ENCODE measurements at places on chromosomes 13 and 19. TPM values are rescaled to one million over a fixed set of nuclear protein-coding genes. Genes with fewer than 3 reads are reported as not detected.

DNA sequence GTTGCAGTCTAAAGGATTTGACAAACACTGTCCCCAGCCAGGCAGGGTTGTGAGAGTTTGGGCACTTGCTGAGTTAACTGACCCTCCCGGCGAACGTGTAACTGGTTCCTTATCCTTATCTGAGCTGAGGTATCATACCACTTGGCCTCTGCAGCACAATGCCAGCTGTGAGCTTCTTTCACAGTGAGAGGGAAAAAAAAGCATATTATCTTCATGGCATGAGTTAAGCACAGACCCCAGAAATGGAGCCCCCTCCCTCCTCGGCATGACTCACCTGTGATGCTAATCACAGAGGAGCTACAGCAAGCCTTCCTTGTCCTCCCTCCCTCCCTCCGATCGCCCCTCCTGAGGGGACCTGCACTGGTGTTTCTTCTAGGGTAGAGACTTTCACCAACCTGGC is 60.5 kb downstream of the EFNB2 start:
- DNase-seq, result no peak

- no peak for DNase-seq
Measured at GRCh38 chr13:39918620-39919236, 263.3 kb downstream of the COG6 start.

GRCh38 chr19:40332669-40333068 is 15.5 kb downstream of the C19orf47 start:
- DNase-seq, result no peak

GAS6 gene
- 197 TPM for total RNA-seq

ERICH6B gene
- total RNA-seq, result not detected

DHPS gene
- 70.5 TPM for total RNA-seq

DNA sequence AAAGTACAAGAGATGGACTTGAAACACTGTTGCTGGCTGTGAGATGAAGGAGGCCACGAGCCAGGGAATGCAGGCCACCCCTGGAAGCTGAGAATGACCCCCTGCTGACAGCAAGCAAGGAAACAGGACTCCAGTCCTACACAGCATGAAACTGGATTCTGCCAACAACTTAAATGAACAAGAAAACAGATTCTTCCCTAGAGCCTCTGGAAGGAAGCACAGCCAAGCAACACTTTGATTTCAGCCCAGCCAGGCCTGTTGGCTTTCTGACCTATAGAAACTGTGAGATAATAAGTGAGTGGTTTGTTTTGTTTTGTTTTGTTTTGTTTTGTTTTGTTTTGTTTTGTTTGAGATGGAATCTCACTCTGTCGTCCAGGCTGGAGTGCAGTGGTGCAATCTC is 105.3 kb upstream of the CACNA1A start:
- DNase-seq, result no peak

DNA sequence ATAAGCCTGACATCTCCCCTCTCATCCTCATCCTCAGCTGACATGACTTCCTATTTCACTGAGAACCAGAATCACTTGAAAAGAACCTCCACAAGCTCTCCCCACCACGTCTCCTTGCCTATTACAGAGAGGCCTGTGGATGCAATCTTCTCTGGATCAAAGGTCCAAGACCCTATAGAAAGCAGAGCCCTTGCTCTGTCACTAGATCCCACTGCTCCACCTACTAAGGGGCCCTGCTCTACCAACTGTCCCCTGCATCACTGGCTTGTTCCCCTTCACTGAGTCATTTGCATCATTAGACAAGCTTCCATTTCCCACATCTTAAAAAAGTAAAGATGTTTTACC is 40.8 kb downstream of the RCBTB2 start:
- DNase-seq, result no peak

- DNase-seq, result no peak
Measured at GRCh38 chr13:101452519-101453485, at the start of gene ITGBL1. TSS of gene ITGBL1 (plus strand) at chr13:101452675. CDS start at chr13:101452834, 159 bp downstream.

DNA sequence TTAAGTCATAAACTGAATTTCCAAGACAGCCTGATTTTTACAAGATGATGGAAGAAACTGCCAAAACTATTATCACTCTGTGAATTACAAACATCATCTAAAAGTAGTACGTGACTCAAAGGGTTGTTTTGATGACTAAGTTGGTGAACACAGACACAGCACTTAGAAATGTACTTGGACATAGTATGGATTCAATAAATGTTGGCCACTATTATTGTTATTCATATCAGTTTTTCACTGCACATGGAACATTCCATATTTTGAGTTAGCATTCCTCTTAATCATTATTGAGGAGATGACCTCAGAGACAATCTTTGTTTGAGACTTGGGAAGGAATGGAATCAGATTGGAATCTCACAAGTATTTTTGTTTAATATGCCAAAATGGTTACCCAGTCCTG is 172.9 kb downstream of the OXGR1 start:
- no peak for DNase-seq

IGFL3 gene
- total RNA-seq, result not detected

- DNase-seq, result no peak
Measured at GRCh38 chr13:61727767-61728166, 312.1 kb upstream of the PCDH20 start.

MYH14 gene
- 146 TPM for total RNA-seq

DNA sequence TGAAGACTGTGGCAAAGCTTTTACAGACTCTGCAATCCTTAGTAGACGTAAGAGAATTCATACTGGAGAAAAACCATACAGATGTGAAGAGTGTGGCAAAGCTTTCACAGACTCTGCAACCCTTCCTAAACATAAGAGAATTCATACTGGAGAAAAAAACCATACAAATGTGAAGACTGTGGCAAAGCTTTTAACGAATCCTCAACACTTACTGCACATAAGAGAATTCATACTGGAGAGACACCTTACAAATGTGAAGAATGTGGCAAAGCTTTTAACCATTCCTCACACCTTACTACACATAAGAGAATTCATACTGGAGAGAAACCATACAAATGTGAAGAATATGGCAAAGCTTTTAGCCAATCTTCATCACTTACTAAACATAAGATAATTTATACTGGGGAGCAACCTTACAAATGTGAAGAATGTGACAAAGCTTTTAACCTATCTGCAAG is 50.1 kb upstream of the ZNF98 start:
- DNase-seq, result no peak

DNA sequence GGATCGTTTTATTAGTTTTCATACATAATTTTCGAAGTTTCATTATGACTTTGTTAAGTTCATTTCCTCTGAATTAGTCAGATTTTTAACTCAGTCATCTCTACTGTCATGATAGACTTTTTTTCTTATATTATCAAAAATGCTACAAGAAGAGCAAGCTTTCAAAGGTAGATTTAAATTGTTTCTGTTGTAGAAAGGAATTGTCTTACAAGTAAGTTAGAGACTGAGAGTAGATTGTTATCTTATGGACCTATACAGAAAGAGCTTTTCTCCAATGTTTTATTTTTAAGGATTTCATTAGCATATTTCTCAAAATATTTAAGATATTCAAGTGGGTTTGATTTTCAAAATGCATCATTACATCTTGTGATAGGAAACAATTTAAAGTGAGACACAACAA is 2.7 kb downstream of the MAB21L1 start:
- no peak for DNase-seq

DNA sequence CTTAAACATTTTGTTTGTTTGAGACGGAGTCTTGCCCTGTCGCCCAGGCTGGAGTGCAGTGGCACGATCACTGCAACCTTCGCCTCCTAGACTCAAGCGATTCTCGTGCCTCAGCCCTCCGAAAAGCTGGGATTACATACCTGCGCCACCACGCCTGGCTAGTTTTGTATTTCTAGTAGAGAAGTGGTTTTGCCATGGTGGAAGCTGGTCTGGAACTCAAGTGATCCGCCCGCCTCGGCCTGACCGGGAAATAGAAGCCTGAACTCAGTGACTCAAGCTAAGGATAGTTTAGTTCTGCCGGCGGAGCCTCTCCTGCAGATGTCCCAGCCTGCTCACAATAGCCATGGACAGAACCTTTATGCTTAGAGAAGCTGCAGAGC is 53.0 kb upstream of the ZNF254 start:
- peak; percentile 78 for DNase-seq

DNA sequence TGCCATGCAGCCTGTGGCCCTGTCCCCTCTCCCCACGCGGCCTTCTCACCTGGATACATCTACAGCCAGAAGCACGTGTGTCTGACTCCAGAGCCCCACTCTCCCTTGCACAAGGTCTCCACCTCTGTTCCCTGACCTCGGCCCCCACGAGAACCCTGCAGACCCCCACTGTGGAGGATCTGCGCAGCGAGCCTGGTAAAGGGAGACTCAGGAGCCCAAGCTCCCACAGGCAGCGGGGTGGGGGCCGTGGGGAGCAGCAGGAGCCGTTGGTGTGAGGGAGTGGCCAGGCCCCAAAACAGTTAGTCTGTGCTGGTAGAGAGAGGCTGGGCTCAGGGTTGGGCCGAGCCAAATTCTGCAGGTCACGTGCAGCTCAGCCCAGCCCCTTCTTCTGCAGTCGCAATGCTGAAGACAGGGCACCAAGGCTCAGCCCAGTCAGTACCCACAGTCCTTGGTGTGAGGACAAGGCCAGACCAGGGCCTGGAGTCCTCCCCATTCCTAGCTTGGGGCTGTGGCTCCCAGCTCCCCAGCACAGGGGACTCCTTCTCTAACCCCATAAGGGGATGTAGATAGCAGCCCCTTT is 28.7 kb upstream of the SLC7A10 start:
- DNase-seq, result no peak

GRCh38 chr19:33938821-33939220 is 142.2 kb downstream of the KCTD15 start:
- peak; percentile 78 for DNase-seq

- DNase-seq, result no peak
Measured at GRCh38 chr19:48950830-48951519, 3.7 kb upstream of the BAX start.

GRCh38 chr13:102401265-102401664 is 583 bp downstream of the FGF14 start:
- DNase-seq, result no peak

ACP5 gene
- total RNA-seq, result 429 TPM

- DNase-seq, result no peak
Measured at GRCh38 chr13:106117035-106117434, 418.4 kb downstream of the EFNB2 start.

GRCh38 chr13:21328836-21329477 is 130.1 kb downstream of the ZDHHC20 start:
- no peak for DNase-seq

ZNF534 gene
- 0.29 TPM for total RNA-seq

CLEC17A gene
- not detected for total RNA-seq

DNA sequence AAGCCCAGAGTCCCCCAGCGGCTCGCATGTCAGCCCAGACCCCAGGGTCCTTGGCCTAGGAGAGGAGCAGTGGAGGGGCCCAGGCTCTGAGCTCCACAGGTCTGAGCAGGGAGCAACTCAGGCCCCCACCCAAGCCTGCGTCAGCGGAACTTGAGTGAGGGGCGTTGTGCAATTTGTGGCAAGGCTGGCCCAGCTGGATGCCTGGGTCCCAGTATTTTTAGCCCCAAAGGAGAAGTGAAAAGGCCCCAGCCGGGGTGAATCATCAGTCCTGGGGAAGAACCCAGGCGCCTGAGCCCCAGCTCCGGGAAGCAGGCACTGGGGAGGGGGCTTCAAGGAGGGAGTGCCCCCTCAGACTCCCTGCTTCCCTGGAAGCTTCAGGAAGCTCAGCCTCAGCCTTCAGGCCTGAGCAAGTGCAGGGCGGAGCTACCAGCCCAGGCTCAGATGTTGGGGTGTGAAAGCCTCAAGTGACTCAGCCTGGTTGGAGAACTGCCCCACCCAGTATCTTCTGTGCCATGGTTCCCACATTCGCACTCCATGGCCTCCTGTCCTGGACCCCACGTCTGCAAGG is 7.2 kb downstream of the MED29 start:
- peak; percentile 87 for DNase-seq

TDRD3 gene
- 25.6 TPM for total RNA-seq

DNA sequence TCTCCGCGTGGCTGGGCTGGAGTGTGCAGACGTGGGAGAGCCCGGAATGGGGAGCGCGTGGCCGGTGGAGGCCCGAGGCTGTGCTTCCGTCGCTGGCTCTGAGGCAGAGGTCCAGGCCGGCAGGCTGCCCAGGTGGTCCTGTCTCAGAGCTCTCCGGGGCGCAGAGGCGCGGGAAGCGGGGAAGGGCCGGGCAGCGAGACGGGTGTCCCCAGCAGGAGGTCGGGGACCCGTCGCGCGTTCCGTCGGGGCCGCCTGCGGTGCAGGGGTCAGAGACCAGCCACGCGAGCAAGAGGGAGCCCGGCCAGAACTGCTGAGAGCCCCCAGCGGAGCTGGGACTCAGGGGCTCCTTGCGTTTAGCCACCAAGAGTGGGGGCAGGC is 1.3 kb upstream of the C1QTNF9 start:
- DNase-seq, result no peak

- no peak for DNase-seq
Measured at GRCh38 chr13:52961256-52961910, 67.2 kb upstream of the OLFM4 start.

PLK5 gene
- not detected for total RNA-seq

SEMA6B gene
- total RNA-seq, result 20.3 TPM

MAP4K1 gene
- total RNA-seq, result 12.1 TPM

LILRB5 gene
- 9.1 TPM for total RNA-seq
